ENCODE measurements at places on chromosomes 1 and 21.

DNA sequence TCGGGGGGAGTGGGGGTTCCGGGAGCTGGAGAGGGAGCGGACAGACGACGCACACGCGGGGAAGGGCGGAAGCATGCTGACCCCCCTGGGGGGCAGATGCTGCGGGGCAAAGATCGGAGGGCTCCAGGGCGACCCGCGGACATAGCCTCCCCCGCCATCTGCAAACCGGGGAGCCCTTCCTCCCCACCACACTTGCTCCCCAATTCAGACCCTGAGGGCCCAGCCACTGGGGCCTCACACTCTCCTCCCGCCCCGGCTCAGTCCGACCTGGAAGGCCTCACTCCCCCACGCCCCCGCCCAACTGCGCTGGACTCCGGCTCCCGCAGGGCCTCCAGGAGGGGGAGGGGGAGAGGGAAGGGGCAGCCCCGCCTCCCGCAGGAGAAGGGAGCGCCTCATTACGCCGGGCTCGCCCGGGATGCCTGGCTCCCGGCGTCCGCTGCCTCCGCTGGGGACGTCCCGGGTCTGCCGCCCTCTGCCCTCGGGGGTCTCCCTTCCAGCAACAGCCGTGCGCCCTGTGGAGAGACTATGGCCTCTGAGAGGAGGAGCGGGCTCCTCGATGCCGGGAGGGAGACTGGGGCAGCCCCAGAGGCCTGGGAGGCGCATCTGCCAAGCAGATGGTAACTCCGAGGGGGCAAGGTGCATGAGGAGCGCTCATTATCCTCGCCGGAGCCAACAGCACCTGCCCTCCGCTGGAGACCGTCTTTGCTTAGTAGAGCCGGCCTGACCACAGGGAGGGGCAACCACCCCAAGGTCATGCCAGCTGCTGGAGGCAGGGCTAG lies 636 bp upstream of the CAMK2N1 start:
- DNase-seq = no peak

GRCh38 chr1:88029142-88029541 lies 654.9 kb upstream of the PKN2 start:
- DNase-seq = no peak

DNA sequence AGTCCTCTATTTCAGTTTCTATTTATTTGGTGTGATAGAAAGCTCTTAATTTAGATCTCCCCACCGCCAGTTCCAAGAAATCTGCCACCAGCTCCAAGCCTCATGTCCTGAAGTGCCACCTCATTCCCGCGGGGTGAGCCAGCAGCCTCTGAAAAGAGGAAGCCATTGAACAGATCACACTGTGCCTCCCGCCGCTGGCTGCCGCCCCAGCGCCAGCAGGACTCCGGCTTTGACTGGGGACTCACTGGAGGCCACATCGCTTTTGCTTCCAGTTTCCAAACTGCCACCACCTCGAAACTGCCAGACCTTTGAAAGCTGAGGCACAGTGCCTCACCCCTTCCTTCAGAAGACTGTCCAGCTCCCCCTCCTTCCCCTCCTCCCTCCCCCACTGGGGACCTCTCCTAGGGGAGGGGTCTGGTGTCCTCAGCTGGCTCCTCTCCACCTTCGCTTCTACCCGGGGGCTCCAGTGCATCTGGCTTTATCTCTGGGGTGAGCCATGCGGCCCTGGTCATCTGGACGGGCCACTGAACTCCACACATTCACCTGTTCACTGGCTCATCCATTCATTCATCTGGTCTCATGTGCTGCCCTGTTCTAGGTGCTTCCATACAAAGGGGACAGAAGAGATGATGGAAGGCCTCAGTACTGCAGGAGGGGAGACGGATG lies 58.9 kb downstream of the VPS26C start:
- DNase-seq = no peak

DNA sequence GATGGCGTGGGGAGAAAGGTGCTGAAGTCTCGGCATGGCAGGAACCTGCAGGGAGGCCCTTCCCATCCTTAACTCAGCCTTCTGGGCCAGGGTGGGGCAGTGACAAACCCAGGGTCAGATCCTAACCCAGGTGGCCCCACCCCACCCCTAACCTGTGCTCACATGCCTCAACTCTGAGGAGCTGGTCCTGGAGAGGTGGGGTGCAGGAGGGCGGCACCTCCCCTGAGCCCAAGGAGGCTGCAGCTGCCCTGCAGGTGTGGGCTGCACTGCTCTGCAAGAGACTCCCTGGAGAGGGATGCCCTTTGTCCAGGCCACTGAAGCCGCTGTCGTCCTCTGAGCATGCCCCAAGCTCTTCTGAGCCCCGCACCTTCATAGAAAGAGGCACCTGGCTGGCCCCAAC lies 15.2 kb upstream of the ADAMTSL4 start:
- DNase-seq = no peak

GRCh38 chr21:44755227-44755626 lies 43.9 kb upstream of the TSPEAR start:
- no peak for DNase-seq

DNA sequence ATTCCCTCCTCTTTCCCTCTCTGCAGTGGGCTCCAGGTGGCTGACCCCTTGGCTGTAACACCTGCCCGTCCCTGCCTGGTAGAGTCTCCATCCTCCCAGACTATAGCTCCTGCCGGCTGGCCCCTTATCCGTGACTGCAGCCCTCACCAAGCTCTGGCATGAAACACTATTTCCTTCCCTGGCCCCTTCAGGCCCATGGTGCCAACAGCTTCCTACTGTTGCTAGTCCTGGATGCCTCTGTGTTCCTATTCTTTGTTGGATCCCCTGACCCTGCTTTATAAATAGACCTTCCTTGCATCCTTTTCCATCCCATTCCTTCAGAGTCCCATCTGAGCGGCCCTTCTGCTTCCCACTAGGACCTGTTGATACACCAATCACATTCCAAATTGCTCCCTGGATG lies 195.0 kb downstream of the ZNF326 start:
- no peak for DNase-seq

GRCh38 chr1:64038119-64038518 lies 165.3 kb upstream of the UBE2U start:
- no peak for DNase-seq

DNA sequence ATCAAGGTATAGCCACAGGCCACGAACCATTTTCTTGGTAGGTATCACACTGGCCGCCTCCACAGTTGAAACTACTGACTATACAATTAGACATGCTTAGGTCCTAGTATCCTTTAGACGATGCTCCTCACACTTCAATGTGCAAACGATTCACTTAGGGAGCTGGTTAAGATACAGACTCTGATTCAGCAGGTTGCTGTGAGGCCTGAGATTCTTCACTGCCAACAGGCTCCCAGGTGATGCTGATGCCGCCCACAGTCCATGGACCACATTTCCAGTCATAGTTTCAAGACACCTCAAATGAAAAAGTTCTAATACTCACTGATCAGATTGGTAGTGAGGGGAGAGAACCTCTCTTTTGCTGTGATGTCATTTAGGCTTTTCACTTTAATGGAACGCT lies 6.8 kb downstream of the ATP5PO start:
- no peak for DNase-seq

- no peak for DNase-seq
Observed at GRCh38 chr1:57898531-57898930, 474.7 kb upstream of the DAB1 start.

DNA sequence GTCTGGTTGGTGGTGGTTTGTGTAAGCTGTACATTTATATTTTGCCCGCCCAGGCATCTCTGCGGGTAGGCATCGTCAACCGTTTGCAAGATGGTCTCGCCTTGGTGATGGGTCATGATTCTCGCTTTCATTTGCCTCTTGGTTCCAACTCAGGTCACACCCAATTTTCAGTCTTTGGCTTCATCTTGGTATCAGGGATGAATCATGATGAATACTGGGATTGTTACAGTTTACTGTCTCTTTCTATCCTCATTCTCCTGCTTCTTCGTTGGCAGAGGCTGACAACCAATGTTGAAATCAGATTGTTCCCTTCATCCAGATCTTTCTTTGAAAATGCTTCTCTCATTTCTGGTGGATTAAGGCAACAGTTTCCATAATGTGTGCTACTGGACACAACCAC lies 129.7 kb upstream of the KAZN start:
- DNase-seq = no peak

DNA sequence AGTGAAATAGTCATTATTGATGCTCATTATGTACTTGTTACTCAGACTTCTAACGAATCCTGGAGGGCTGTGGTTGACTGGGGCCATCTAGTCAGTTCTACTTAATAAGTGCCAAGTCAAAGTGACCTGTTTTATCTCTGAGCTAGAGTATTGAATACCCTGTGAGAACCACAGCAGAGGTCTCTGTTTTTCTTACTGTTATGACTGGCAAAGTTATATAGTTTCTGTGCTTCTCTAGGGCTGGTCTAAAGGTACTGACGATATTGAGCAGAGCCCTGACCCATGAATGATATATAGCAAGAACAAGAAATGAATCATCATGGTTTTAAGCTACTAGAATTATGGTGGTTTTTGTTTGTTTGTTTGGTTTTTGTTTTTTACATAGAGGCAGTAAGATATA lies 555.8 kb downstream of the PLA2G4A start:
- no peak for DNase-seq

GRCh38 chr1:2372551-2373490 lies 18.5 kb downstream of the MORN1 start:
- no peak for DNase-seq

GRCh38 chr1:23673086-23673813 lies 18.4 kb upstream of the RPL11 start:
- DNase-seq = no peak

DNA sequence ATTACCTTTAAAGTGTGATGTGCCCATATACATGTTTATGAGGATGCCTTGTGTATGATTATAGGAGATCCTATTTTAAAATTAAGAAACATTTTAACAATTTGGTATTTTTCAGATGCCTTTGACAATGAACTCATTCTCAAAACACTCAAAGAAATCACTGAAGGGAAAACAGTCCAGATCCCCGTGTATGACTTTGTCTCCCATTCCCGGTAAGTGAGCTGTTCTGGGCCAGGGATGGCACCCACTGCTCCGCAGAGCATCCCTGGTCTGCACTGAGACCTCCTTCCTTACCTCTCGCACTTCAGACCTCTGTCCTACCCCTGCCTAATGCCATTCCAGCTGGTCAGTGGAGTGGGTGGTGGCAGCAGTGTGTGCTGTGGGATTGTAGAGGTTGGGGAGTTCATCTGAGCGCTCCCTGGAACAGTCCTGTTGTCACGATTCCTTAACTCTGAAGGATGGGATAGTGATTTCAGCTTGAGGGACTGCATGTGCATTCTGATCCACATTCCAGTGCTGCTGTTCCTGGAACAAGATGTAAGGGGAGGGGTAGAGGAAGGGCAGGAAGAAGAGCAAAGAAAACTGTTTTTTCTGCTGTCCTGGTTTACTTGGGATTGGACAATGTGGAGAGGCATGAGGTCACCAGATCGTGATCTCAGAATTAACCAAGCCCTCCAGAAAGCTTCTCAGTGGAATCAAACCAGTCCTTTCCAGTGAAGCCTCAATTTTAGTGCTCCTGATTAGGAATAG lies 63.9 kb downstream of the UCK2 start:
- DNase-seq = no peak

- no peak for DNase-seq
Observed at GRCh38 chr1:158972841-158973240, 36.9 kb upstream of the IFI16 start.

DNA sequence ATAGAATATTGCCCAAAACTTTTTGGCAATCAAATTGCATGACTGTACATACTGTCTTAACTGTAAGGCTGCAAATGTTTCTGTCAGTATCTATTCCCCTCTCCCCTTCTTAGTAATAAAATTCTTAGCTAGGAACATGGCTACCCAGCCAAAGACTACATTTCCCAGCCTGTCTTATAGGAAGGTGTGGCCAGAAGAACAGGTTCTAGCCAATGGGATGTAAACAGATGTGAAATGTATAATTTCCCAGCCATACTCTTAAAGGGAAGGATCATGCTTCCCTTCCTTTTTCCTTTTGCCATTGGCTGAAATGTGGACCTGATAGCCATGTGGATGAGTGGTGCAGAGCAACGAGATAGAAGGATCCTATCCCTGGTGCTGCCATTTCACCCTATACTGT lies 7.0 kb upstream of the HIVEP3 start:
- DNase-seq = no peak

- no peak for DNase-seq
Observed at GRCh38 chr1:219757890-219758289, 145.0 kb upstream of the ZC3H11B start.

DNA sequence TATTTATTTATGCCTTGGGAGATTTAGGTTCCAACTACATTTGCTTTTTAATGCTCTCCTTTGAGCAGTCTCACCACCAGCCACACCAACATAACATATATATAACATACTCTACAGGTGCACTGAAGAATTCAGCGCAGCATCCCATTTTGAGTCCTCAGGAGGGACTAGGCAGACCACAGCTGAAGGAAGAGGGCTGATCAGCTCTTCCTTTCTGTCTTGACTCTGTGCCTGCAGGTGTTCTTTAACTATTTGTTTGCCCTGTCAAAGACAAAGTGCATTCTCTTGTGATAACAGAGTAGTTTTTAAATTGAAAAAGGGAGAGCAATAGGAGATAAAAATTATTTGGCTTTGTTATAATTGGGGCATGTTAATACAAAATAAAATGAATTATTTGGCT lies 17.0 kb downstream of the HIPK1 start:
- no peak for DNase-seq

- DNase-seq = no peak
Observed at GRCh38 chr1:91189096-91189495, 167.3 kb upstream of the ZNF644 start.

- DNase-seq = no peak
Observed at GRCh38 chr1:30888391-30888790, 20.2 kb downstream of the SDC3 start.

DNA sequence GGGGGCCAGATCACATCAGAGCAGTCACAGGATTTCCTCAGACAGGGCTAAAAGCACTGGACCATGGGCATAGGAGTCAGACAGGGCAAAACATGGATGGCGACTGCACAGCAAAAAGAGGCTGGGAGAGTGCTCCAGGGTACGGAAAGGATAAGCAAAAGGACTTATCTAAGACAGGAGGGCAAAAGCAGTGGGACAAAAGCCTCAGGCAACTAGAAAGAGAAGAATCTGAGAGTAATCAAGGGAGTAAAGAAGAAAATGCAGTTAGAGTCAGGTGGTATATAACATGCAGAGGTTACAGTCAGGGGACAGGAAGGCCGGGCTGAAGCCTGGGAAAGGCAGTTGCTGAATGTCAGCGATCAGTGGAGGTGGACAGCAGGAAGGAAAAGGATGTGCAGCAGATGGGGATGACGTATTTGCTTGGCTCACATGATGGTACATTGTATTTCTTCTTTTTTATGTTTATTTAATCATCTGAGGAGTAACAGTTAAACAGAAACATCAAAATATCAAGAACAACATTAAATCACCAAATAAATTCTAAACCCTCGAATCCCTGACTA lies 63.1 kb upstream of the CNN3 start:
- DNase-seq = no peak
